ENCODE measurements at places on chromosomes 16 and 17.
A peak's percentile ranks its signal among the peaks of the same experiment; 100 is the strongest.

DNA sequence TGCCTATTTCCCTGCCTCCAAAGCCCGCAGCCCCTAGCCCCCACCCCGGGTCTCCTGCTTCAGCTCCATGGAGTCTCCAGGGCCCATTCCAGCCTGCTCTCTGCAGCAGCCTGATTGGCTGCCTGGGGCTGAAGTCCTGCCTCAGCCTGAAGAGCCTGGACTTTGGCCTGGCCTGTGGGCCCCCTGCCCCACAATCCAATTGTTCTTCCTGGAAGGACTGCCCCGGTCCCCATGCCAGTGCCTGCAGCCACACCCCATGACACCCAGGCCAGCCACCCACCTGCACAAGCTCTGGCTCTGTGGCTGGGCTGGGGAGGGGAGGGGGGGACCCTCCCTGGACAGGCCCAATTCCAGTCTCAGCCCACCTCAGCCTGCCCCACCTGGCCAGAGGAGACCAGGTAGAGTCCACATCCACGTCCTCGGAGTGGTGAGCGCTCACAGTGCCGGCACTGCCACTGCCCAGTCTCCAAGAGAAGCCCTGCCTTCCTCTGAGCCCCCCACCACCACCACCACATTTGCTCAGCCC lies 12.3 kb downstream of the ENPP7 start:
- no peak for DNase-seq

GRCh38 chr16:24701521-24701951 lies 27.9 kb upstream of the TNRC6A start:
- no peak for DNase-seq

DNA sequence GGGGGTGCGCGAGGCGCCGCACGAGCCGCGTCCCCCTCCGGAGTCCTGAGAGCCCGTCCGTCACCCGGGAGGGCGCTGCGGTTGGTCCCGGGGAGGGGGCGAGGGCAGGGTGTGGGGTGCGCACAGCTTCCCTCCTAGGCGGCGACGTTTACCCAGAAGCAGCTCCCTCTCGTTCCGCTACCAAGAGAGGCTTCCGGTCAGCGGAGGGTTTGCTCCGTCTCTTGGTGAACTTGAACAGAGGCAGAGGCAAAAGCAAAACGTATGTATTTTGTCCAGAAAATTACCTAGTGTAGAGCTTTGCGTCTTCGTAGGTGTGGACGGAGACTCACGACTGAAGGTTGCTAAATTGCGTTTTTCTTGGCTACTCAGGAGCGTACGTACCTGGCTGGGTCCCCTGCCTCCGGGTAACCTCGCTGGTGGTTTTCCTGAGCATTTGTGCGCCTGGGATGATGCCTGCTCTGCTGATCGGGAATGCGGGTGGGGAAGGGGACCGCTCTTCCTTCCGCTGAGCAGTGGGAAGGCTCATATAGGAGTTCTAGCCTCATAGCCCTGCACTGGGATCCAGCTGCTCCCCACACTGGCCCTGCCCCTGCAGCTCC lies 833 bp downstream of the WSCD1 start:
- DNase-seq: no peak

- peak; percentile 33 for DNase-seq
Observed at GRCh38 chr17:27995554-27995953, 46.9 kb upstream of the NLK start.

- DNase-seq: no peak
Observed at GRCh38 chr16:85087899-85088569, 24.2 kb downstream of the CIBAR2 start.

- DNase-seq: no peak
Observed at GRCh38 chr16:59634004-59634579, 900.0 kb upstream of the GOT2 start.

GRCh38 chr17:38584350-38584925 lies 21.3 kb downstream of the SRCIN1 start:
- no peak for DNase-seq

DNA sequence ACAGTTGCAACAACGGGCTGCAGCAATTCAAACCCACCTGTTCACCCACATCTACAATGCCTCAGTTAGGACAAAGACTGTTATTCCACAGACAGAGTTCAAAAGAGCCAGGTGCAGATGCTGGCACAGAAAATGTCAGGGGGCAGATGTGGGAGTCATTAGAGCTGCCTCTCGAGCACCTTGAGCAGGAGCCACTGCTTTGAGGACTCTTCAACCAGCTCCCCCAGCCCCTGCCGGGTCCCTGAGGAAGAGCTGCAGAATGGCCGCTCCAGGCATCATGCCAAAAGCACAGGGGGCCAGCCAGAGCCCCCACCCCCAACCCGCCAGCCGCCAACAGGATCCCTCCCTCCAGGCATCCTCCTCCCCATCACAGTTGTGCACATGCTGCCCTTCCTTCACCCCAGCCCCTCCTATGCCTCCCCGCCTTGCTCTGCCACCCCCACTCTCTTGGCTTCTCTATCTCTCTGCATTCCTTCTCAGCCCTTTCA lies 20.8 kb downstream of the C17orf67 start:
- DNase-seq: no peak

DNA sequence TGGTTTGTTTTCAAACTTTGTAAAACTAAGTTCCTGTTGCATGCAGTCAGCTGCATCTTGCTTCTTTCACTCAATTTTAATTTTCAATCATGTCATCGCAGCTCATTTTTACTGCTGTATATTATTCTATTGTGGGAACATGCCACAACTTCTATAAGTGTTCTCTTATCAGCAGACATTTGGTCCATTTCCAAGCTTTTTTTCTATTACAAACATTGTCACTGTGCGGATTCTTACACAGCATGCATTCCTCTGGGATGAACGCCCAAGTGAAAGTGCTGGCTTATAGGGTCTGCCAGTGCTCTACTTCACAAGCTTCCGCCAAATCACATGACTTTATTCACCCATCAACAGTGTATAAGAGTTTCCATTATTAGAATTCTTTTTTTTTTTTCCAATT lies 22.7 kb downstream of the GINS3 start:
- no peak for DNase-seq

- DNase-seq: no peak
Observed at GRCh38 chr16:19474617-19475016, 47.3 kb downstream of the GDE1 start.

- DNase-seq: no peak
Observed at GRCh38 chr17:43814714-43815113, 18.2 kb downstream of the MPP3 start.

- DNase-seq: no peak
Observed at GRCh38 chr16:29645694-29646187, 17.3 kb upstream of the SPN start.

- no peak for DNase-seq
Observed at GRCh38 chr16:55944377-55944802, 69.2 kb upstream of the CES5A start.

DNA sequence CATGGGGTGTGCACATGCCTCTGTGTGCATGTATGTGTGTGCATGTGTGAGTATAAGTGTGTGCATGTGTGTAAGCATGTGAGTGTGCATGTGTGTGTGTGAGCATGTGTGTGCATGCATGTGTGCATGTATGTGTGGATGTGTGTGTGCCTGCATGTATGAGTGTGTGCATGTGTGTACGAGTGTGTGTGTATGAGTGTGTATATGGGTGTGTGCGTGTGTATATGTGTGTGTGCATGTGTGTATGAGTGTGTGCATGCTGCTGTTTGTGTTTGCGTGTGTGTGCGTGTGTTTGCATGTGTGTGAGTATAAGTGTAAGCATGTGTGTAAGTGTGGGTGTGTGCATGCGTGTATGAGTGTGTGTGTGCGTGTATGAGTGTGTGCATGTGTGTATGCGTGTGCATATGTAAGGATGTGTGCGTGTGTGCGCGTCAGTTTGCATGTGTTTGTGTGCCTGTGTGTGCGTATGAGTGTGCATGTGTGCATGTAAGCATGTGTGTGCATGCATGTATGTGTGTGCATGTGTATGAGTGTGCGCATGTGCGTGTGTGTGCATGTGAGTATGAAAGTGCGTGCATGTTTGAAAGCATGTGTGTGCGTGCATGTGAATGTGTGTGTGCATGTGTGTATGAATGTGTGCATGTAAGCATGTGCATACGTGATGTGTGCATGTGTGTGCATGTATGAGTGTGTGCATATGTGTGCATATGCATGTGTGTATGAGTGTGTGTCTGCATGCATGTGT lies 8.6 kb downstream of the TPSD1 start:
- no peak for DNase-seq

GRCh38 chr17:77316191-77316641 lies 175.4 kb downstream of the SEC14L1 start:
- no peak for DNase-seq

DNA sequence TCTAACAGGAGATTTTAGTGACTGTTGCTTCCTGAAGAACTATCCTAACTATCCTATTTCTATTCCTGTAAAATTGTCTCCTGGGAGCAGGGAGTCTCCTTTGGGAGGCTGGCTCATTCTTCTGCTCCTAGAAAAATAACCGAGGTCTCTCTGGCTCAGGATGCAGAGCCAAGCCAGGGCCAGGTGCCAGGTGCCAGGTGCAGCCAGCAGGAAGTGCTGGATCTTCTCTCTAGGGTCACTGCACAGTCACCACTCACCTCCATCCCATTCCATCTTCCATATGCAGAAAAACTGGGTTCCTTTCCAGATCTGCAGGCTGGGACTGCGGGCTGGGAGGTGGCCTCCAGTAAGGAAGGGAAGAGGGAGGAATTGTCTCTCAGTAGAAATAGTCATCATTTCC lies 3.8 kb upstream of the TMC7 start:
- no peak for DNase-seq

GRCh38 chr17:80652756-80653330 lies 108.2 kb downstream of the RPTOR start:
- no peak for DNase-seq

DNA sequence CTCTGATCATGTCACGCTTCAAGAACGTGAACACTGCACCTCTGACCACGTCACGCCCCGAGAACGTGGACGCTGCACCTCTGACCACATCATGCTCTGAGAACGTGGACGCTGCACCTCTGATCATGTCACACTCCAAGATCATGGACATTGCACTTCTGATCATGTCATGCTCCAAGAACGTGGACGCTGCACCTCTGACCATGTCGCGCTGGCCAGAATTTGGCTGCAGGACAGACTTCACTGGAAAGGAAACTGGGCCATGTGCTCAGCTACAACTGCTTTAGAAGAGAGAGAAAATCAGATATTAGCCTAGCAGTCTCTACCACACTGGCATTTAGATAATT lies 182.7 kb downstream of the RPTOR start:
- no peak for DNase-seq

GRCh38 chr16:66459878-66460277 lies 32.8 kb downstream of the BEAN1 start:
- DNase-seq: no peak

GRCh38 chr17:81090361-81091136 lies 55.6 kb downstream of the BAIAP2 start:
- DNase-seq: no peak

- DNase-seq: no peak
Observed at GRCh38 chr17:31877911-31878702, 19.1 kb upstream of the COPRS start.

GRCh38 chr17:6135236-6135635 lies 65.1 kb downstream of the WSCD1 start:
- no peak for DNase-seq

DNA sequence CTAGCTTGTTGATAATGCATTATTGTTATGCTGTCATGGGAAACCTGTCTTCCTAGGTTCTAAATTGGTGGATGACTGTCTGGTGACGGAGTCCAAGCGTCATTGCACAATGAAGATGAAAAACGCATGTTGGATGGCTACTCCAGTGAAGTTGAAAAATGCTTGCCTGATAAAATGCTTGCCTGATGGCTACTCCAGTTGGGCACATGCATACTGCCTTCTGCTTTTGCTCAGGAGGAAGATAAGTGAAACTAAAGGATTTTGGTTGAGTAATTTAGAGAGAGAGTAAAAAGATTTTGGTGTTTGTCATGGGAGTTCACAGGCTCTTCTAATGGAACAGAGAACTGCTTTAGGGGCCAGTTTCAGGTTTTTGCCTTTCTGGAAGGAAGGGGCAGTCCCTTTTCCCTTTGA lies 118.6 kb downstream of the PRKCA start:
- DNase-seq: no peak

DNA sequence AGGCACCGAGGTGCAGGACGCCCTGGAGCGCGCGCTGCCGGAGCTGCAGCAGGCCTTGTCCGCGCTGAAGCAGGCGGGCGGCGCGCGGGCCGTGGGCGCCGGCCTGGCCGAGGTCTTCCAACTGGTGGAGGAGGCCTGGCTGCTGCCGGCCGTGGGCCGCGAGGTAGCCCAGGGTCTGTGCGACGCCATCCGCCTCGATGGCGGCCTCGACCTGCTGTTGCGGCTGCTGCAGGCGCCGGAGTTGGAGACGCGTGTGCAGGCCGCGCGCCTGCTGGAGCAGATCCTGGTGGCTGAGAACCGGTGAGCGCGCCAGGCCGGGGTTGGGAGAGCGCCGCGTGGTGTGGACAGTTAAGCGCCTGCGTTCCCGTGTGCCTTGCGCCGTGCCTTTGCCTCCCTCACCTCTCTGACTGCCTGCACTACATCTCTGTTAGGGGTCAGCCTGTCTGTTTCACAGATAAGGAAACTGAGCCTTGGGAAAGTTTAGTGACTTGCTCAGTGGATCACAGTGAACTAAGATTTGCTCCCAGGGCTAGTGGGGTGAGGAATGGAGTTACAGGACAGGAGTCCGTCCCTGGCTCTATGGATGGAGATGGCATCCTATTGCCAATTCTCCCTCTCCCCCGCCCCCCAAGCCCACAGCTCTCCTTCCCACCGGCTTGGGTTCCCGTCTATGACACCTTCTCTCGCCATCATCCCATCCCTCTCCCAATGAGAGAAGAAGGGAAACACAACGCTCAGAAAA lies 880 bp downstream of the SARM1 start:
- peak; percentile 31 for DNase-seq

DNA sequence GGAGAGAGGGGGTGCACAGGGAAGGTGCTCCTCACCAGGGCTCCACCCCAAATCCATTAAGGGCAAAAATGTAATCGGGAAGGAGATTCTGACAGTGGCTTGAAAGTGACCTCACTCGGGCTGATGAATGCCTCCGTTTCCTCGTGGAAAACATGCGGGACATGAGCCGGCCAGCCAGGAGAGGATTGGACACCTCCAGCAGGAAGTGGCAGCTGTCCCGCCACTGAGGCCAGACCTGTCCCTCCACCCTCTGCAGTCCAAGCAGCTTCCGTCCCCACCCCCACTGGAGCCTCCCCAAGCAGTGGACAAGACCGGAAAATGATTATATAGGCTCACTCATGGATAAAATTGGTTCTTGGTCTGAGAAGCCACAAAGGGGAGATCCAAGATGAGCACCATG lies 82.1 kb upstream of the CCL1 start:
- DNase-seq: no peak

DNA sequence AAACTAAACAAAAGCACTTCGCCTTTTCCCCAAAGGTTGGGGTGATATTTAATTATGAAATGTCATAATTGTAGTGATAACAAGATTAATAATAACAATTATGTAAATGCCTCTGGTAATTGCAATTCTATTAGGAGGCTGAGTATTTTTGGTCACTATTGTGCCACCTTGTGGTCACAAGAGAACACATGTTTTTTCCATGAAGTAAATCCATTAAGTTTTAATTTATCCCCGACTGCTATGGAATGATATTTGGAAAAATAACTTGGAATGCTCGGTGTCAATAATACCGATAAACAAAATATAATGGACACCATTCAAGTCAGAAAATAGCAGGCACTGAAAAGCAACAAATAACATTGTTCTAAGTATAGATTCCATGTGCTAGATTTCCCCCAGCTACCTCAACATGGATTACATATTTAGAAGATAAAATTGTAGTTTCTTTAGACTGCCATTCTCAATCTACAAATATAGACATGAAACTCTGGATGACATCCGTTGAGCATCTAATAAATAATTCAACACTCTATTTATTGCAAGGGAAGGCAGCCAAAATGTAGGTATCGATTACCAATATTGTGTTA lies 25.0 kb upstream of the KCNJ2 start:
- DNase-seq: no peak

GRCh38 chr17:34201225-34201624 lies 53.9 kb upstream of the CCL2 start:
- DNase-seq: no peak

- peak; percentile 56 for DNase-seq
Observed at GRCh38 chr17:28643983-28644786, 773 bp downstream of the BLTP2 start.

All from NCI-H526 treated with DMSO at 0.1 percent for 48 hours (cell line).